Cerebellar cortex (tissue), 1 donor: ENCODE measurements at places on chromosomes 4 and X.

DNA sequence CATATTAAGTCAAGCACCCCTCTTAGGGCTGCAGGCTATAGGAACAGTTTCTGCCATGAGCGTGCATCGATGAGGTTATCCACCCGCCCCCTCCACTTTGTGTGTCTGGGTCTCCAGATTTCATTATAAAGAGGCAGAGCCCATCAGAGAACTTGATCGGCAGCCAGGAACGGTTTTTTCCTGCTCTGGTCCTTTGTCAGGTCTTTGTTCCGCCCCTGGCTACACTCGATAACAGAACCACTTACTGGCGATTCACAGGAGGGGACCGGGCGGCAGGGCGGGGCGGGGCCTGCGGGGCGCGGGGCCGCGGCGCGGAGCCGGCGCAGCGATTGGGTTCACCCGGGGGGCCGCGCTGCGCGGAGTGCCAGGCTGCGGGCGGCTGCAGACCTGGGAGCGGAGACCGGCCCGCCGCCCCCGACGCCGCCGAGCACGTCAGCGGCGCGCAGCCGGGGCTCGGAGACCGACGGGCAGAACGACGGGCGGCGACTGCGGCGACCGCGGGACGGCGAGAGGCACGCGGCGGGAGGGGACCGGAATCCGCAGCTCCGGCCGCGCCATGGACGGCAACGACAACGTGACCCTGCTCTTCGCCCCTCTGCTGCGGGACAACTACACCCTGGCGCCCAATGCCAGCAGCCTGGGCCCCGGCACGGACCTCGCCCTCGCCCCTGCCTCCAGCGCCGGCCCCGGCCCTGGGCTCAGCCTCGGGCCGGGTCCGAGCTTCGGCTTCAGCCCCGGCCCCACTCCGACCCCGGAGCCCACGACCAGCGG is at the start of gene SLC10A4:
Gene SLC10A4, plus strand, starts transcription at position 338 of the 771 bp plus-strand sequence. Its CDS starts 219 bp downstream, at position 557.
- no peak for DNase-seq

GRCh38 chrX:20594985-20595384 is 328.3 kb upstream of the RPS6KA3 start:
- no peak for DNase-seq

- no peak for DNase-seq
Observed at GRCh38 chr4:3864742-3865721, 98.8 kb downstream of the ADRA2C start.

GRCh38 chr4:47577779-47578553 is 92.9 kb downstream of the ATP10D start:
- no peak for DNase-seq

- no peak for DNase-seq
Observed at GRCh38 chr4:182922501-182923284, 5.5 kb upstream of the DCTD start.

- DNase-seq, result no peak
Observed at GRCh38 chr4:77121736-77122240, 35.2 kb upstream of the CCNG2 start.

GRCh38 chrX:36898301-36898700 is 109.9 kb upstream of the FAM47C start:
- no peak for DNase-seq
